Aorta (tissue), 5 donors: ENCODE measurements at places on chromosomes 2 and 18.

- no peaks in the 10 kb centered on the region for H3K36me3 ChIP-seq
- H3K27me3 ChIP-seq, result no peaks in the 10 kb centered on the region
- peak overlapping the region; percentile 93 for H3K27ac ChIP-seq
- no peak for DNase-seq
- no peaks in the 10 kb centered on the region for H3K4me1 ChIP-seq
Observed at GRCh38 chr2:210170196-210170445, 1.1 kb downstream of the KANSL1L start.

DNA sequence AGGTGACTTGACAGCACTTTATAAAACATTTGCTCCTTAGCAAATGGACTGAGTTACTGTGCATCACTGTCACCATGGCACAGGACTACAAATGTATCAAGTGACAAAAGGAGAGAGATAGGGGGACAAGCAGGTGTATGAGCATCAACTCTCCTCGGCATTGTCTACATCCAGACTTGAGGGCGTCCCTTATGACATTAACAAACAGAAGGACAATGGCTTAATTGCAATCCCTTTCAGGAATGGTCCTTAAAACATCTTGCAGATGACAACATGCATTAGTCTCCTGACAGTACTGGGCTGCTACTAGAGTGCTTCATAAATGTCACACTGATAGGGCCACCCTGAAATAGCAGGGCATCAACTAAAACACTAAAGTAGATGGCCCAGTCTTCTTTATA is 198.8 kb downstream of the PDE1A start:
- H3K4me1 ChIP-seq, result no peaks in the 10 kb centered on the region
- no peak overlapping the region for H3K4me3 ChIP-seq
- peaks cover 2% of the 10 kb centered on the region for H3K36me3 ChIP-seq
- no peak for DNase-seq
- H3K27ac ChIP-seq, result no peak overlapping the region

DNA sequence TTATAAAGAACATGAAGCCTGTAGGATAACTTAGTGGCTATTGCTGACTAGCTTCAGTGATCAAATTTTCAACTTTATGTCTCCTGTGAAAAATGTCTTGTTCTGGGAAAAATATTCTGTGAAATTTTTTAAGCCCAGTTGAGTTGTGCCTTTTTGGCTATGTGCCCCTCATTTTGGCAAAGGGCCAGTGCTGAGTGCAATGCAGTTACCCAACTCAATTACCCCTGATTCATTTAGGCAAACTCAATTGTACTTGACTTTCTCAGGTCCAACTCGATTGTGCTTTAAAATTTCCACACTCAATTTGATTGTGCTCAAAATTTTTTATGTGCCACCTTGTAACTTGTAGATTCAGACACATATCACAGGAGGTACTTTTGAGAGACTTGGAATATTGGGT is 548.8 kb upstream of the NRP2 start:
- no peaks in the 10 kb centered on the region for H3K4me1 ChIP-seq
- no peak overlapping the region for H3K4me3 ChIP-seq
- H3K27ac ChIP-seq, result no peak overlapping the region

DNA sequence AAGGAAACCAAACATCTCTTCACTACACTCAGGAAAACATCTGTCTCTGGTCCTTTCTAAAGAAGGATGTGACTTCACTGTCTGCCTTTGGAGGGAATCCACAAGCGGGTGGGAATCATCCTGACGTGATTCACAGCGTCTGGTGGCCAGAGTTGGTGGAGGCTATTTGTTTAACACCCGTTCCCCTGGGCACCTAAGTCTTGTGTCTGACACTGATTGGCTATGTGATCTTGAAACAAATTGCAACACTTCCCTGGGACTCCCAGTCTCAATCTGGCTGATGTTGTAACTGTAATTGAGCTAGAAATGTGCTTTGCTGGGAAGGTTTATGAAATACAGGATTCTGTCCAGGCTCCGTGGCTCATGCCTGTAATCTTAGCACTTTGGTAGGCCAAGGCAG is 28.8 kb upstream of the SIX3 start:
- H3K27me3 ChIP-seq, result no peaks in the 10 kb centered on the region
- no peaks in the 10 kb centered on the region for H3K36me3 ChIP-seq
- no peaks in the 10 kb centered on the region for H3K4me1 ChIP-seq
- DNase-seq, result no peak
- no peak overlapping the region for H3K4me3 ChIP-seq
- no peak overlapping the region for H3K27ac ChIP-seq

- H3K36me3 ChIP-seq, result no peaks in the 10 kb centered on the region
- no peak overlapping the region for H3K27ac ChIP-seq
- H3K27me3 ChIP-seq, result no peaks in the 10 kb centered on the region
- DNase-seq, result no peak
- H3K4me3 ChIP-seq, result no peak overlapping the region
Observed at GRCh38 chr18:7221424-7222155, 9.3 kb upstream of the LRRC30 start.

GRCh38 chr2:136117391-136117841 is 533 bp downstream of the CXCR4 start:
- DNase-seq, result peak; percentile 58
- H3K4me1 ChIP-seq, result no peaks in the 10 kb centered on the region
- no peaks in the 10 kb centered on the region for H3K36me3 ChIP-seq
- no peaks in the 10 kb centered on the region for H3K27me3 ChIP-seq
- H3K27ac ChIP-seq, result no peak overlapping the region

DNA sequence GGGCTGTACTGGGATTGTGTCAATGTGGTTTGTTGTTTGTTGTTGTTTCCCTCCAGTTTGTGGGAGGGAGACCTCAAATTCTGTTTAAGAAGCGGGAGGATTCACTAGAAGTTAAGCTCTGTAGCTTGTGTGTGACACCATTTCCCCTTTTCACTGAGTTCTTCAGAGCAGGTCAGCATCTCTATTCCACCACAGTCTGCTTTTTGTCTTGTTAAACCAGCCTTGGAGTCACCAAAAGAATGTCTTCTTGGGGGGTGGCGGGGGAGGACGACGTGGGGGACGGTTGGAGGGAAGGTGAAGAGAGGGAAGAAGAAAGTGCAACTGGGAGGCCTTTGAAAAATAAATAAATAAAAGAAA is 2.3 kb upstream of the BCL11A start:
- no peaks in the 10 kb centered on the region for H3K27me3 ChIP-seq
- H3K4me1 ChIP-seq, result no peaks in the 10 kb centered on the region
- no peaks in the 10 kb centered on the region for H3K36me3 ChIP-seq
- no peak overlapping the region for H3K27ac ChIP-seq
- DNase-seq, result no peak

DNA sequence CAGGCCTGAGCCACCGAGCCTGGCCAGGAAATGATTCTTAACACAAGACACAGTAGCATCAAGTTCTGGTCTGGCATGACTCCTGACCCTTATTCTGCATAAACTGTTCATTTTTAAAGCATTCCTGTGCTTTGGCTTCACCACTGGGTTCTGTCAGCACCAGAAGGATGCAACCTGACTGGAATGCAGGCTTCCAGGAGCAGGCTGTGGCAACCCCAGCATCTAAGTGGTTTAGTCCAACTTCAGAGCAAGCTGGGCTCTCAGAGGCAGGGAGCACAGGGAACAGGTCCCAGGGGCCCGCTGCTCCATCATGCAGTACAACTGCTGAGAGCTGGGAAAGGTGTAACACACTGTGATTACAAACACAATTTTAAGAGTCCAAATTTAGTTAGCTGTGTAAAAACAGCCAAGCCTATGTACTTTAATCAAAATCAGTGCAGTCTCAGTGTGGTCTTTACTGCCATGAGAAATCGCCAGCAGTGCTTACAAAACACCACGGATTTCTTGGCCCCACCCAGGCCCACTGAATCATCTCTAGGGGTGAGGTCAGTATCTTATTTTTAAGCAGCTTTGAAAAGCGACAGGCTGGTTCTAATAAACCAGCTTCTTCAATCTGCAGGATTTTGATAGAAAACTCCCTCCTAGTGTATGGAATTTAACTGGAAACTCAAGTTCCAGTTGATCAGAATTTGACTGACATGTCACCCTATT is 44.4 kb upstream of the TMEM182 start:
- no peaks in the 10 kb centered on the region for H3K27me3 ChIP-seq
- no peaks in the 10 kb centered on the region for H3K4me1 ChIP-seq
- no peak overlapping the region for H3K4me3 ChIP-seq
- H3K27ac ChIP-seq, result no peak overlapping the region

- no peaks in the 10 kb centered on the region for H3K27me3 ChIP-seq
- no peaks in the 10 kb centered on the region for H3K36me3 ChIP-seq
Observed at GRCh38 chr2:160747501-160748170, 254.0 kb upstream of the RBMS1 start.

DNA sequence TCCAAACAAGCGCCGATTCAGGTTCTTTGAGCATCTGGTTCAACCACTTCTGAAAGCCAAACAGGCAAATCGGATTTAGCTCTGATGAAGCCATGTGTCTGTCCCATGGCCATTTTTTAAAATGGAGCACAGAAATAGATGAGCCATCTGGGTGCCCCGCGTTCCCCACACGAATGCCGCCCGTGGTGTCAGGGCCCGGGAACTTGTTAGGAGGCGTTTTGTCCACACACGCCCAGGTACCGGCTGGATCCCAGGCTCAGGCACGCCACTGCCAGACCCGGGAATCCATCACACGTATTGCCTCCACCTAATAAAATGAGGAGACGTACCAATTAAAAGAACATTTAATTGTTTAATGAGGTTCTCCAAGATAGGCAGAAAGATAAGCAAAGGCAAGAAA is 374.4 kb upstream of the SALL3 start:
- H3K4me1 ChIP-seq, result no peaks in the 10 kb centered on the region
- no peak overlapping the region for H3K27ac ChIP-seq
- H3K4me3 ChIP-seq, result no peak overlapping the region

GRCh38 chr18:78792094-78792493 is 187.5 kb upstream of the SALL3 start:
- H3K36me3 ChIP-seq, result no peaks in the 10 kb centered on the region
- no peaks in the 10 kb centered on the region for H3K4me1 ChIP-seq
- H3K4me3 ChIP-seq, result no peak overlapping the region
- H3K27me3 ChIP-seq, result no peaks in the 10 kb centered on the region
- no peak overlapping the region for H3K27ac ChIP-seq

- no peaks in the 10 kb centered on the region for H3K27me3 ChIP-seq
- no peak overlapping the region for H3K4me3 ChIP-seq
- H3K4me1 ChIP-seq, result no peaks in the 10 kb centered on the region
- H3K27ac ChIP-seq, result no peak overlapping the region
Observed at GRCh38 chr2:74250189-74250631, 51.8 kb downstream of the MTHFD2 start.

DNA sequence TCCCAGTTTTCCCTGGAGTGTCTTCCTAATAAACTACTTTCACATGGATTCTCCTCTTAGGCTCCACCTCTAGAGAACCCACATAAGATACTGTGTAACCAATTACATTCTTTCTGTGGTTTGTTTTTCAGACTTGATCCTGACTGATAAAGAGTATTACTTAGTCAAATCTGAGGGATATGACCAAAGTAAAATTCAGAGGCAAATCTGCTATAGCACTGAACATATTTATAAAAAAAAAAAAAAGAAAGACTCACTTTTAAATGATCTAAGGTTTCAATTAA is 13.9 kb downstream of the CKAP2L start:
- H3K27ac ChIP-seq, result no peak overlapping the region
- H3K36me3 ChIP-seq, result no peaks in the 10 kb centered on the region
- DNase-seq, result no peak
- H3K4me3 ChIP-seq, result no peak overlapping the region

DNA sequence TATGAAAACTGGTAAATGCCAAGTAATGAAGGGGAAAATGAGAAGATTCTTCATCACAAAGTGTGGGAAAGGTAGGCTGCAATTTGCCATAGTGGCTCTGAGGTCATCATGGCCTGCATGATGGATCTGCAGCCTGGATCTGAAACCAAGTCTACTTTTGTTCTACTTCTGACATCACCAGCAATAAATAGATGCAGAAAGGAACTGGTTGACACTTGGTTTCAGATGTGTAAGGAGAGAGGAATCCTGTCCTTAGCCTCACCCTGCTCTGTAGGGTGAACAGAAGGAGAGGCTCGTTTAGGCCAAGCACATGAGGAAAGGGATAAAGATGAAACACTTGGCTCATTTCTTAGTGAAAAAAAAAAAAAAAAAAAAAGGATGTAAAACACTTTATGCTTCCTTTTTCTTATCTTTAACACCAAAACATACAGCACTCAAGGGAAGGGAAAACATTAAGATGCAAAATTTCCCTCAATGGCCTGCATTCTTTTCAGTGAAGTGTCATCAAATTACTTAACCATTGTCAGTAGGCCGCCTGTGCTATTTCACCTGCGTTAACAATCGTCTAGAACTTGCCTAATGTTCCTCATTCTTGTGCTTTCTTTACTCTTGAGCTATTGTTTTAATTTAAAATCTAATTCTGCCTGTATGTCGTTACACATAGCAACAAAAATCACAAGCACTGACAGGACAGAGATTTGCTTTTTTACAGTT is 3.9 kb downstream of the NEB start:
- H3K36me3 ChIP-seq, result no peaks in the 10 kb centered on the region
- no peaks in the 10 kb centered on the region for H3K27me3 ChIP-seq
- H3K27ac ChIP-seq, result no peak overlapping the region
- DNase-seq, result no peak
- H3K4me3 ChIP-seq, result no peak overlapping the region

DNA sequence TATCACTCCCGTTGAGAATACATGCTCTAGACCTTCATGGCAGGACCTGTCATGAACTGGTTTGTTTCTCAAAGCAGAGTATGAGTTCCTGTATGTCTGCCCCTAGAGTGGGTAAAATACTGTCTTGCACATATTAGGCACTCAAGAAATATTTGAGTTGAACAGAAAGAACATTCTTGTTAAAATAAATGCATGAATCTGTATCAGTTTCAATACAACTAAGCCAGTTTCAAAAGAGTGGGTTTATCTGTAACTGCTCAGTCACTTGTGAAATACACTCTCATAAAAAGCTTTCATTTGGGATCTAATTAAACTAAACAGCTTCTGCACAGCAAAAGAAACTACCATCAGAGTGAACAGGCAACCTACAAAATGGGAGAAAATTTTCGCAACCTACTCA is 69.2 kb downstream of the RFTN2 start:
- H3K27ac ChIP-seq, result no peak overlapping the region
- no peak for DNase-seq
- H3K36me3 ChIP-seq, result no peaks in the 10 kb centered on the region
- H3K27me3 ChIP-seq, result no peaks in the 10 kb centered on the region

DNA sequence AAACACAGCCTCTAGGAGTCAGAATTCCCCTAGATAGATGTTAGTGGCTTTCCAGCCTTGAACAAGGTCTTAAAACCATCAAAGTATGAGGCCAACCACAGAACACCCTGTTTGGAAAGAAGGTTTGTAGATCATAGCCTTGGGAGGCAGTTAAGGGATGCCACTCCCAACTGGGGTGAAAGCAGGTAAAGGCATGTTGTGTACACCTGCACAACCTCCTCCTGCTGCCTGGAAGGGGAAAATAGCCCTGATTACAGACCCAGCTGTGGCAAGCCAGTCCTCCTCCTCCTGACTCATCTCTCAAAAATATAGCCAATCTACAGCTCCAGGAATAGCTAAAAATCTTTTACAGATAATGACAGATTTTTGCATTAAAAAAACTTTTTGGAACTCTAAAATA is 108.1 kb downstream of the RBM43 start:
- no peak for DNase-seq
- H3K27me3 ChIP-seq, result no peaks in the 10 kb centered on the region
- H3K4me1 ChIP-seq, result no peaks in the 10 kb centered on the region
- no peak overlapping the region for H3K27ac ChIP-seq

- H3K4me3 ChIP-seq, result no peak overlapping the region
- no peaks in the 10 kb centered on the region for H3K27me3 ChIP-seq
- no peak overlapping the region for H3K27ac ChIP-seq
- DNase-seq, result no peak
- H3K36me3 ChIP-seq, result no peaks in the 10 kb centered on the region
Observed at GRCh38 chr2:30649828-30650227, 157.4 kb downstream of the CAPN13 start.

- no peak for DNase-seq
- no peak overlapping the region for H3K4me3 ChIP-seq
- H3K27ac ChIP-seq, result no peak overlapping the region
- H3K27me3 ChIP-seq, result no peaks in the 10 kb centered on the region
- H3K4me1 ChIP-seq, result no peaks in the 10 kb centered on the region
Observed at GRCh38 chr2:126909366-126909765, 10.7 kb downstream of the TEX51 start.
